ENCODE measurements at places on chromosomes 5 and 9.
A peak's percentile ranks its signal among the peaks of the same experiment; 100 is the strongest.

- H3K4me3 ChIP-seq: no peak overlapping the region
- no peak for DNase-seq
- H3K27me3 ChIP-seq: no peaks in the 10 kb centered on the region
- H3K27ac ChIP-seq: no peak overlapping the region
These were observed 107.5 kb downstream of the EBF1 start for GRCh38 chr5:158992037-158992740.

- no peaks in the 10 kb centered on the region for H3K36me3 ChIP-seq
- no peak overlapping the region for H3K4me3 ChIP-seq
- H3K27me3 ChIP-seq: no peaks in the 10 kb centered on the region
- H3K4me1 ChIP-seq: no peaks in the 10 kb centered on the region
These were observed 220.0 kb downstream of the CACNA1B start for GRCh38 chr9:138097501-138097991.

- no peaks in the 10 kb centered on the region for H3K36me3 ChIP-seq
- H3K4me1 ChIP-seq: no peaks in the 10 kb centered on the region
- DNase-seq: no peak
- H3K27me3 ChIP-seq: no peaks in the 10 kb centered on the region
- no peak overlapping the region for H3K27ac ChIP-seq
These were observed 45.1 kb downstream of the S1PR3 start for GRCh38 chr9:89036383-89036782.

DNA sequence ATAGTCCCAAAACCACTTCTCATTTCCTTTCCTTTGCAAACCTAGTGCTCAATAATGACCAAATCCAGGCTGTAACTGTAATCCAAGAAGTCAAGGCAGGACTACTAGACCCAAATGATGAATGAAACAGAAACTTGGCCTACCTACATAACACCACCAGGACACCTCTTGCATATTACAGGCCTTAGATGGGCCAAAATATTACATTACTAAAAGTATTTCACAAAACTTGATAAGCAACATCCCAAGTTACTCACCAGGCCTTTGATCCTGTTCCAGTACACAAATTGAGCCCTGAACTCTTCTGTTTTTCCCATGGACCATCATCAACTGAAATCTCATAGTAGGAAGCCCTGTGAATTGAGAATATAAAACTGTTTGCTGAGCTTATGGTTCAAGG lies 34.8 kb downstream of the NADK2 start:
- no peaks in the 10 kb centered on the region for H3K27me3 ChIP-seq
- H3K36me3 ChIP-seq: peaks cover 34% of the 10 kb centered on the region
- no peaks in the 10 kb centered on the region for H3K4me1 ChIP-seq
- no peak overlapping the region for H3K4me3 ChIP-seq

DNA sequence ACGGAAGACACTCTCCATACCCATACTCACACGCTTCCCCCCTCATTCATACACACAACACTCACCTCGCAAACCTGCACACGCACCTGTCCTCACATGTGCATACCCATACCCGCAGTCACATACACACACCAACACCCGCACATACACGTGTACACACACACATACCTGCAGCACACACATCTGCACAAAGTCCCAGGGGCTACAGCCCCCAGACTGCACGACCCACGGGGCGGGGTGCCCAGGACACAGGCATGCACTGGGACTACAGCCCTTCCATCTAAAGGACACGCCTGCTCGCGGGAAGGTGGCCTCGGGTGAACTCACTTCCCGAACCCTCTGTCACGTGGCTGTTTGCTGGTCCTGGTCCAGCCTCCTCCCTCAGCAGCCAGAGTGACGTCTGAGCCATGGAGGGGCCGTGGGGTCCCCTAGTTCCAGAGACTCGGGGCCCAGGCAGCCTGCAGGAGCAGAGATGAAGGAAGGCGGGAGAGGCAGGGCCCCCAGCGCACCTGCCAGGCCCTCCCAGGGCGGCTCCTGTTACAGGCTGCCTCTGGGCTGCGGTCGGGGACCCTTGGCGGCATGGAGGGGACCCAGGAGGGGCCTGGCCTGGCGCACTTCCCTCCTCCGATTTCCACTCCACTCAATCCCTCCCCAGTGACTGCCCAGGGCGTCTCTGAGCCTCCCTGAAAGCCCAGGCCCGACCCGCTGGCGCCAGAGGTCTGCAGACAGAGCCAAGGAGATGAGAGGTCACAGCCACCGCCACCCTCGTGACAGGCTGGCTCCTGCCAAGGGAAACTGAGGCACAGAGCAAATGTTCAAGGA lies 8.1 kb downstream of the SLC12A7 start:
- H3K36me3 ChIP-seq: no peaks in the 10 kb centered on the region
- no peaks in the 10 kb centered on the region for H3K27me3 ChIP-seq
- H3K4me1 ChIP-seq: 0 out of 2 replicates have a peak, but pooled peaks cover 3% of the 10 kb centered on the region

DNA sequence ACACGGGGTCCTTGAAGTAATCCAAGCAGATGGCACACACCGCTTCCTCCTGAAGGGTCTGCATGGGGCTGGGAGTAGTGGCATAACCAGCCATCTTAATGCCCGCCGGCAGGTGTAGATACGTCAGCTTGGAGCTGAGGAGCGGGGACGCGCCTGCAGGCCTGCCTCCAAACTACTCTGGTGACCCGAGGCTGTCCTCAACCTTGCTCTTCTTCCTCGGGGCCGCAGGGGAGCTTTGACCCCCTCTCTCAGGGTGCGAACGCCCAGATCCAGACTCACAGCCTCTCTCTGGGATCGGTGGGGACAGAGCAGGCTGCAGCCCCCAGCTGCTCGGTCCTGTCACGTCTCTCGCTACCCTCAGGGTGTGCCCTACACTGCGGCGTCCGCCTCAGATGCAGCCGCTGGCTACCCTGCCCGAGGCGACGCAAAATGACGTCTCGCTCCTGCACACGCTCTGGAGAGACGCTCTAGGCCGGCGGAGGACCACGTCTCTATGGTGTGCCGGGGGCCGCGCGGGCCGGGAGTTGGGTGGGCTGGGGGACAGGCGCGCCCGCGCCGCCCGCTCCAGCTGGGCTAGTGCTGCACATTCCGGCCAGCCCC lies at the start of gene TRIM52:
Gene TRIM52 (minus strand): TSS at position 424 of the 600 bp plus-strand sequence. CDS start 330 bp downstream, at position 94.
- peaks cover 58% of the 10 kb centered on the region for H3K4me1 ChIP-seq
- H3K27ac ChIP-seq: peak within 1 kb of the TSS; percentile 98
- H3K4me3 ChIP-seq: peak within 1 kb of the TSS; percentile 88
- H3K36me3 ChIP-seq: peaks cover 35% of the 10 kb centered on the region
- DNase-seq: peak; percentile 90
- H3K27me3 ChIP-seq: no peaks in the 10 kb centered on the region

DNA sequence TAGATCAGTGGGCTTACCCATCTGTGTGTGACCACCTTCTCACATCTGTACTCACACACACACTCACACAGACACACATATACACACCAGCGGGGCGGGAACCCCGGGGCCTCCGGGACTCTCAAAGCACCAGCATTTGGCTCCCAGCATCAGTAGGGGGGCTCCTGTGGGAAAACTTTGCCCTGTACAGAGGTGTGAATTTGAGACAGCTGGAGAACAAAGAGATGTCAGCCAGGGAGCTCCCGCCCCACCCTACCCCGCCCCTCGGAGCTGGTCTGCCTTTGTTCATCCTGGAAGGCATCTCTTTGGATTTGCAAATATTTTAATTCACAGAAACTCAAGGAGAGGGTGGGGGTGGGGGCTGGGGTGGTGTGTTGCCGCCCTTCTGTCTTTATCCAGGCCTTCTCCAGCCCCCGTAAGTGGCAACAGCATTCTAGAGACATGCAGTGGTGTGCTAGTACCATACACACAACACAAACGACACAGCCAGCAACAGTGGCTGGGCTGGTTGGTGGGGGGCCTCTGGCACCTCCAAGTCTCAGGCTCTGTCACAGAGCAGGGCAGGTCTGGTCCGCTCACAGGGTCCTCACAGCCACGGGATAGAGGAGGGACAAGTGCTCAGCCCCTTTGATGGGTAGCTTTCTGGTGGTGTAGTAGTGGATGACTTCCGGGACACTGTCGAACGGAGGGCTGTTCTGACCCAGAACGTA lies 15.5 kb upstream of the SLC25A51 start:
- H3K4me1 ChIP-seq: no peaks in the 10 kb centered on the region
- H3K27me3 ChIP-seq: no peaks in the 10 kb centered on the region
- no peak overlapping the region for H3K4me3 ChIP-seq
- DNase-seq: no peak
- no peaks in the 10 kb centered on the region for H3K36me3 ChIP-seq

Measured in DND-41 (cell line).